ELF-1 (cell line): ENCODE measurements at places on chromosomes 12 and 14.

DNA sequence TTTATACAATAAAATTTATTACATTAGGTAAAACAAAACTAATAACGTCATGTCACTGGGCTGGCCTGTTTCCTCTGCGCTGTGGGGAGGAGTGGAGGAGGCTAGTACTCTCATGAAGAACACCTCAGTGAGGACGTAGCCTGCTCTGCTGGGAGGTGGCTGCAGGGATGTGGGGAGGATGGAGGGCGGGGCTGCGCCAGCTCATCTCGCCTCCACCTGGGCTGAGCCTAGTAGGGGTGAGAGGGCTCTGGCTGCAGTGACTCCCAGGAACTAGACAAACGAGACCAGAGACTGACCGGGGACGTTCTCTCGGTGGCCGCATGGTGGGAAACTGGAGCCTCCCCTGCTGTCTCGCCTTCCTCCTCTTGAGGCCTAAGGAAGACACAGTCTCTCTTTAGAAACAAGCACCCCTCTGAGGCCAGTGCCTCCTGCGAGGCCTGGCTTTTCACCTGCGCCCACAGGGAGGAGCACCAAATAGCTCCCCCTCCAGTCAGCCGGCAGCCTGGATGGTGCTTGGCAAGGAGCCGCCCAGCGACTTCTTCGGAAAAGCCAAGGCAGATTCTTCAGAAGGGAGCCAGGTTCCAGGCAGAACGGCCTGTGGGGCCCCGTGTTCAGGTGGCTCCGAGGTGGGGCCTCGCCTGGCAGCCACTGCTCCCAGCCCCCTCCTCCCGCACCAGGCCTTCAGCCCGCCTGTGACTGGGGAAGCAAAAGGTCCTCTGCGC lies 62.4 kb downstream of the PLEKHG3 start:
- peak; percentile 79 for DNase-seq

- no peak for DNase-seq
Measured at GRCh38 chr12:15208871-15209656, 12.2 kb downstream of the RERG start.

- DNase-seq: peak; percentile 75
Measured at GRCh38 chr12:50842637-50843493, at the start of gene TMPRSS12. Gene TMPRSS12, plus strand, starts transcription at chr12:50842926. Its CDS starts 39 bp downstream, at chr12:50842965.

- no peak for DNase-seq
Measured at GRCh38 chr14:30608533-30609006, 13.5 kb upstream of the SCFD1 start.

DNA sequence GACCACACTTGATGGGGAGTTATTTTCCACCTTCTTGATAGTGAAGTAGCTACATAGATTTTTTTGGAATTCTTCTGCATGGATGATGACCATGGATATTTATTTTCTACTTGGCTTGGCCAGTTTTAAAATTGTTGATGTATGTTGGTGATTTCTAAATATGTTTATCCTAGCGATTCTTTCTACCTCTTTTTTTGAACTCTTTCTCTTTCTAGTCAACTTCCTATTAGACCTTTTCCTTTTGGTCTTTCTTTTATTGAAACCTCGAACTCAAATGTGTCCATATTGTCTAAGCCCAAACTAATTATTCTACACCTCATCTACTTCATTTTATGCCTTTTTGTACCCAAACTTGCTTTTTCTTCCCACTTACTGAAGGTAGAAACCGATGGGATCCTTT lies 37.0 kb downstream of the CCDC91 start:
- DNase-seq: no peak

- no peak for DNase-seq
Measured at GRCh38 chr14:87161502-87161901, 831.5 kb downstream of the GALC start.

- no peak for DNase-seq
Measured at GRCh38 chr14:31657917-31658316, 96.7 kb downstream of the NUBPL start.

- no peak for DNase-seq
Measured at GRCh38 chr14:72686832-72687231, 207.1 kb downstream of the DPF3 start.

DNA sequence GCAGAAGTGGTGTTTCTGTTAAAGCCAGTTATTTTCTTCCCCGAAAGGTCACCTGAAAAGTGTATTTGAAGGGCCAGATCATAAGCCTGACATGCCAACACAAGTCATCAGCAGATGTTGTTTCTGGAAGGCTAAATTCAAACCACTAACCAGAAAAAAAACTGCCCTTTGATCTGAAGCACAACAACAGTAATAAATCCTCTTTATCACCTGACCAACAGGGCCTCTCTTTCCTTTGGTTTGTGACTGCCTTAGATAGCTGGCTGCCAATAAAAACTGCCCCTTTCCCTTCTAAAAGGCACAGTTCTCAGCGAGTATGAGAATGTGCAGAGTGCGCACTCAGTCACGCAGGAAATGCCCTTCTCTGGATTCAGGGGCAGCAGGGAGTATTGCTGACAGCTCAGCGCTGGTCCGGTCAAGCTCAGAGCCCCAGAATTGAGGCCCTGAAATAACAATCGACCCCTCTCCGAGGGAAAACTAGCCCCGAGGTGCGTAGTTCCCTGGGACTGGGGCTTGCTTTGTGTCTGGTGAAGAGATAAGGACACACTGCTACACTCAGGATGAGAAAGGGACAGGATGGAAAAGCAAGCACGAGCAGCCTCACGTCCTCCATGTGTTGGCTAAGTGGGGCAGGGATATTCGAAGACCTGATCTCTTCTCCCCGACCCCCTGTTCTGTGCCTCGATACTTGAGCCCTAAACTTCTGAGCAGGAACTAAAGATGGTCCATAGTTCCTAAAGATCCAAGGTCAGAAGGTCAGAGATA lies 184.2 kb upstream of the GZMB start:
- peak; percentile 52 for DNase-seq

DNA sequence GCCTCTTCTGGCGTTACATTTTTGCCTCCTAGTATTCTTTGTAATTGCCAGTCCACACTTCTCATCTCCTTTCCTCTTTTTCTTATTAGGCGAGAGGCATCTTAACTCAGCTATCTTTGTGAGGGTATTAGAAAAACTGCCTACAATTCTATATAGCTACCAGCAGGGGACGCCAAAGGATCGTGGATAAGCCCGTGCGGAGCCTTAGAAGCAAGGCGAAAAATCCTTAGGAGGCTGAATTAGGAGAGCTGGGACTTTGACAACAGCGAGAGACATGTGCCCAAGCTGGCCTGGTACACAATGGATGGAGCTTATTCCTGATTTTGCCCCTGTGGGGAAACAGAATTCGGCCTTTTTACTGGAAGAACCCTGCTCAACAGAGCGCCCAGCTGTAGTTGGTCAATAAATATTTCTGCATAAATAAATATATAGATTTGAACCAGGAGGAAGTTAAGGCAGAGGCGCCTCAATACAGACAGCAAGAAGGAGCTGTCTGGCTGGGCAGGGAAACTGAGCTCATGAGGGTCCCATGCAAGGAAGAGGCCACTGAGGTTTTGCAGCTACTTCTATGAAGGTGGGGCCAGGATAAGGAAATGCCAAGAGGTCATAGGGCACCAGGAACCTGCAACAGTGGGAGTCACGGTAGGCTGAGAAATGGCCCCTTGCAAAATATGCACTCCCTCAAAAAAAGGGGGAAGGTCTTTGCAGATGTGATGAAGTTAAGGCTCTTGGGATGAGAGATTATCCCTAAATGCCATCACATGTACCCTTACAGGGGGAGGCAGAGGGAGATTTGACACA lies 14.6 kb upstream of the RBM19 start:
- peak; percentile 32 for DNase-seq

DNA sequence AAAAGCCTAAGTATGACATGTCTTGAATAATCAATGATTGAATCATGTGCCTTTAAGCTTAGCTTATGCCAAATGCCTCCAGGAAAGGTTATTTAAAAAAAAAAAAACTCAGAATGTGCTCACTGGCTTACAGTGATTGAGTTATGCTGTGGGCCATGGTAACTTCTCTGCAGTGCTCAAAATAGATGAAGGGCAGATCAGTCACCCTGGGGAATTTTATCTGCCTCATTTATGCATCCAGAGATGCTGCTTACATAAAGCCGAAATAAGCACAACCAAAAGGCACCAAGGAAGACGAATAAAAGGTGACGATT lies 118.7 kb upstream of the MDM1 start:
- no peak for DNase-seq

GRCh38 chr12:124551268-124552144 lies 15.9 kb downstream of the NCOR2 start:
- peak; percentile 84 for DNase-seq

DNA sequence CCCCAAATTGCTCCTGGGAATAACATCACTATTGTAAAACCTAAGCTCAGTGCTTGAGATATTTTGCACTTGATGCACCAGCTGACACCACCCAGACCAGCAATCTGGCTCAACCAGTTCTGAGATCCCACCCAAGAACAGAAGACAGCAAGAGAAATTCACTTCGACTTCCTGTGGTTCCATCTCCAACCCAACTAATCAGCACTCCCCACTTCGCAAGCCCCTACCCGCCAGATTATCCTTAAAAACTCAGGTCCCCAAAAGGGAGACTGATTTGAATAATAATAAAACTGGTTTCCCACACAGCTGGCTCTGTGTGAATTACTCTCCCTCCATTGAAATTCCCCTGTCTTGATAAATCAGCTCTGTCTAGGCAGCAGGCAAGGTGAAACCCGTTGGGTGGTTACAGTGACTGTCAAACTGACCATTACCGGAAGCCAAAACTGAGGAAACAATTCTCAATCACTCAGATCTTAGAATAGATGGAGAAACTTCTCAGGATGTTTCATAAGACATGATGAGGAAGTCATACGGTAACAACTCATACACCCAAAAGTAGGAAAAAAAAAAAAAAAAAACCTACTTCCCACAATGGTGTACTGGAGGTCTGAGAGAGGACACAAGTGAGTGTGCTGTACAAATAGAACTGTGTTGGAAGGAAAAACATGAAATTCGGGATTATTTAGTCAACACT lies 92.4 kb downstream of the TMTC1 start:
- DNase-seq: peak; percentile 53

- DNase-seq: no peak
Measured at GRCh38 chr14:71103662-71104484, 196.6 kb downstream of the PCNX1 start.

DNA sequence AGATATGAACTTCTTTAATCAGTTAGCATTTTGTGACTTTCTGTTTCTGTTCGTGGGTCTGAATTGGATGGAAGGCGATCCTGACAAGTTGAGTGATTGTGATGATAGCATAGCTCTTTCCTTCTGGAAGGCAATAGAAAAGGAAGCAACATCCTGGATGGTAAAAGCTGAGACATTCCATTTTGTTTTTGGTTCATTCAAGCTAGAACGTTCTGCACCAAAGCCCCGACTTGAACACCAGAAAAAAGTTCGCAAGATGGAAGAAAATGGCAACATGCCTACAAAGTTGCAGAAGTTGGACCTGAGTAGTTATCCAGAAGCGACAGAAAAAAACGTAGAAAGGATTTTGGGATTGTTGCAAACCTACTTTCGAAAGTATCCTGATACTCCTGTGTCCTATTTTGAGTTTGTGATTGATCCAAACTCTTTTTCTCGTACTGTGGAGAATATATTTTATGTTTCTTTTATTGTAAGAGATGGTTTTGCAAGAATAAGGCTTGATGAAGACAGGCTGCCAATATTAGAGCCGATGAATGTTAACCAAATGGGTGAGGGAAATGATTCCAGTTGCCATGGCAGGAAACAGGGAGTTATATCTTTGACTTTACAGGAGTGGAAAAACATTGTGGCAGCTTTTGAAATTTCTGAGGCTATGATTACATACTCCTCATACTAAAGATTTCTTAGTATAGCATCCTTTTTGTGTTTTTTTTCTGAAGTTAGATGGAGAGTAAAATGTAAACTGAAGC lies 896 bp downstream of the EID3 start:
- no peak for DNase-seq

GRCh38 chr14:42224053-42224888 lies 617.6 kb downstream of the LRFN5 start:
- peak; percentile 40 for DNase-seq

GRCh38 chr12:124418791-124419190 lies 123.9 kb downstream of the RFLNA start:
- no peak for DNase-seq

- DNase-seq: peak; percentile 3
Measured at GRCh38 chr12:106710143-106710893, 64.2 kb upstream of the RIC8B start.

GRCh38 chr14:99158150-99158549 lies 113.8 kb downstream of the BCL11B start:
- DNase-seq: no peak

- peak; percentile 23 for DNase-seq
Measured at GRCh38 chr12:4700621-4701026, 19.6 kb upstream of the GALNT8 start.

GRCh38 chr12:43957732-43958372 lies 122.0 kb downstream of the TMEM117 start:
- peak; percentile 11 for DNase-seq
